Activated T-cell treated with anti-CD3 and anti-CD28 coated beads, Interleukin-2, amount 50 U/mL, for 4 hours (primary cell): ENCODE measurements at places on chromosomes 16 and 17. TPM values are rescaled to one million over a fixed set of nuclear protein-coding genes. Genes with fewer than 3 reads are reported as not detected.
A peak's percentile ranks its signal among the peaks of the same experiment; 100 is the strongest.

DNA sequence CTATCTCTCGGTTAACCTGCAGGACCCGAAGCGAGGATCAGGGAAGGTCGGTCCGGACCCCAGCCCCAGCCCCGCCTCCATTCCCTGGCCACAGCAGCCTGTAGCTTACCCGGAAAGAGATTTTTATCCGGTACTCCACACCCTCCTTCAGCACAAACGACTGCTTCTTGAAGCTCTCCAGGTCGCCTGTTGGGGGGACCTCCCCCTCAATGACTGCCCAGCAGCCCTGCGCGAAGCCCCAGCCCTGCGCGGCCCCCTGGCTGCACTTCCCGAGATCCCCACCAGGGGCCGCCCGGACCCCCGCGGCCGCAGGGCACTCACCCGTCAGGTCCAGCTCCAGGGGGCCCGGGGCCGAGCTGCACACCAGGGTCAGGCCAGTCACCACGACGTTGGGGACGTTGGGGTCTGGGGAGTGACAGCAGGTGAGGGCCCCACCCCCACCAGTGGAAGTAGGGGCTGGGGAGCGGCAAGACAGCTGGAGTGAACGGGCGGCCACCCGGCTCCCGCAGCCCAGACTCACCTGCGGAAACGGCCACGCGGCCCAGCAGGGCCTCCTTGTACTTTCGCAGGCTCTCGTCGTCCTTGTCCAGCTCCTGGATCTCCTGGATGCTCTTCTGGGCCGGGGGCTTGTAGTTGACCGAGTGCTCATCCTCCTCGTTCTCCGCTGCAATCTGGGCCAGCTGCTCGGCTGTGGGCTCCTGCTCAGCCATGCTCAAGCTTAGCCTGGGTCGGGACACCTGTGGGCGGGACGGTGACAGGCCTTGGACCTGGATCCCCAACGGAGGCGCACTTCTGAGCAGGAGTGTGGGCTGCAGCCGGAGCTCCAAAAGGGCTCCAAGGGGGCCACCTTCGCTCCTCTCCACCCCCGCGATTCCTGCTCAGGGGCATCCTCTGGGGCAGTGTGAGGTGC, 1.7 kb downstream of the ARHGDIA start:
- no peak for DNase-seq

- no peak for DNase-seq
These were observed 91.8 kb downstream of the ASIC2 start for GRCh38 chr17:33201283-33201682.

DNA sequence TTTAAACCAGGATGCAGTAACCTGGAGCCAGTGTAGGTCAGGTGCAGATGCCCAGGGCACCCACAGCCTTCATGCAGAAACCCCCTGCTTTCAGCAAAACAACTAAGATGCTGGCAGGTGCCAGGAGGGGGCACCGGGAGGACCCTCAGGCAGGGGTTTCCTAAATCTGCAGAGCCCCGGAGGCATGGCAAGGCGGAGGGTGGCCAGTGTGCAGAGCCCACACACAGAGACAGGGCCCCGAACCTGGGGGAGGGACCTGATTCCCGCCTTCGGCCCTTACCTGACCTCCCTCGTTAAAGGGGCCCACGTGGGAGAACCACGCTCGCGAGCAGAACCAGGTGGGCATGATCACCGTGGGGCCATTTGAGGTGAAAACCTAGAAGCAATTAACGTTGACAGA, 114.0 kb upstream of the METRNL start:
- DNase-seq: no peak

DNA sequence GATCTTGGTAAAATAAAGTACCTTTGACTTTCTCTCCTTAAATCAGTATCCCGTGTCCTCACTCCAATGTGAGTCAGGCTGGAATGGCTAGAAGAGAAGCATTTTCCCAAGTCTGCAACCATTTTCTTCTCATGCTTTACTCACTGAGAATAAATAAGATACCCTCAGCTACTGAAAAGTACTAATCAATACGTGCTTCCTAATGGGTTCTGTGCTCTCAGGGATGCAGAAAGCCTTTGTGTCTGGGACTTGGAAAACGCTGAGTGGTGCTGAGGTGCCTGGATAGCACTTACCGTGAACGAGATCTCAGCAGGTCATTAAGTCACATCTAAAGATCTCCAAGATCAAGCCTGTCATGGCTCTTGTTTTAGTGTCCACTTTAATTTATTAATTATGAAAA, 672.3 kb upstream of the C16orf82 start:
- no peak for DNase-seq

DNA sequence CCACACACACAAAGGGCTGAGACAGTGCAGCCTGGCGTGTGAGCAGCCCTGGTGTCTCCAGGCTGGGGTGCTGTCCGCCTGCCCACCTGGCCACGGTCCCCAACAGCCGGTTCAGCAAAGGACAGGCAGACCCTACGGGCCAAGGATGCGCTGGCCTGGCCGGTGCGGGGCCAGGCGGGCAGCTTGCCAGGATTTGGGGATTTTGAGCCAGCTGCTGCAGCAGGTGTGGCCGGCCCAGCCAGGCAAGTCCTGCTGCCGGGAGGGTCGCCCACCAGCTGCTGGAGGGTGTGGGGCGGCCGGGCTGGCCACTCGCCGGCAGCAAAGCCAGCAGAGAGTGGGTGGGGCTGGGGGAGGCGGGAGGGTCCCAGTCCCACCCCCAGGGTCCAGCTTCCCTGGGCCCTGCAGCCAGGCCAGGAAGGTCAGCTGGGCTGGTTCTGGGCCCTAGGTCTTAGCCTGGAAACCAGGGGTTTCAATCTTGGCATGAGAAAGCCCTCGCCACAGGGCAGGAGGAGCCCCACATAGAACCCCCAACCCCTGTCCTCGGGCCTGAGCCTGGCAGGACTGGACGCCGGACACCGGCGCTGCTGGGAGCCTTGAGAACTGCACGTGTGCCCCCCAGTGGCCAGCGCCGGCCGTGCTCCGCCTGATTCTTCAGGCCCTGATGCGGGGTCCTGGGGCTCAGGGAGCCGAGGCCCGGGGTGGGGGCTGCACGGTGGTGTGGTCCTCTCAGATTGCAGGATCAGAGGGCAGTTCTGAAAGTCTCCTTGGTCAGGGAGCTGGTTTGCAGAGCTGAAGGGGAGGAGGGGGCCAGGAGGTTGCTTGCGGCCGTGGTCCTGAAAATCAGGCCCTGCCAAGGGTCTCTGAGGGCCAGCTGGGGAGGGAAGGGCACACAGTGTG, 17.6 kb upstream of the SSTR5 start:
- DNase-seq: peak; percentile 38

GRCh38 chr16:56617212-56618085, 8.1 kb upstream of the MT1E start:
- DNase-seq: no peak

- DNase-seq: no peak
These were observed 231.2 kb downstream of the KATNIP start for GRCh38 chr16:27781195-27781524.

DNA sequence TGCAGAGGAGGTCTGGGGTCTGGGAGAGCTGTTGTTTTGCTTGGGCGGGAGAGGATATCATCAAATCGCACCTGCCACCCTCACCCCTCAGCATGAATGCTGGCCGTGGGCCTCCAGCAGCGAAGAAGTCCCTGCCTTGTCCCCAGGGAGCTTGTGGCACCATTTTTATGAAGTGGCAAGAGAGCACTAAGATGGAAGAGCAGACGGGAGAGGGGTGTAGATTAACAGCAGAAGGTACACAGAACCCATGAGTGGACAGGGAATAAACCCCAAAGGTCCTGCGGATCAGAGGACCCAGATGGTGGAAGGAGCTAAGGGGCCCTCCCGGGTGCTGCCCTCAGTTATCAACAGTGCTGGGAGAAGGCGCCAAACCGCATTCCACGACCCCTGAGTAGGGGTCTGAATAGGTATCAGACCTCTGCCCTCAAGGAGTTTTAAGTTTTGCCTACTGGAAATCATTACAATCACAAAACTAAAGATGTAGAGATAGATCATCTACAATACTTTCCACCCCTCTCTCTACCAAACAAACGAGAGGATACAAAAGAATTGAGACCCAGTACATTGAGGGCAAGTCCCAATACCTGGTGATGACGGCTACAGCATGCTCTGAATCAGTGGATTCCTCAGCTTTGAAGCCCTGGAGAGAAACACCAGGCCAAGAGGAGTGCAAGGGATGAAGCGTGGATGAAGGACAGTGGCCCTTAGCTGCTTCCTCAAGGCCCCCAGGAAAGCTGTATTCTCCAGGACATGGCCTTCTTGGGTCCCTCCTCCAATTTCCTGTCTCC, 60.2 kb downstream of the CCDC182 start:
- no peak for DNase-seq

DNA sequence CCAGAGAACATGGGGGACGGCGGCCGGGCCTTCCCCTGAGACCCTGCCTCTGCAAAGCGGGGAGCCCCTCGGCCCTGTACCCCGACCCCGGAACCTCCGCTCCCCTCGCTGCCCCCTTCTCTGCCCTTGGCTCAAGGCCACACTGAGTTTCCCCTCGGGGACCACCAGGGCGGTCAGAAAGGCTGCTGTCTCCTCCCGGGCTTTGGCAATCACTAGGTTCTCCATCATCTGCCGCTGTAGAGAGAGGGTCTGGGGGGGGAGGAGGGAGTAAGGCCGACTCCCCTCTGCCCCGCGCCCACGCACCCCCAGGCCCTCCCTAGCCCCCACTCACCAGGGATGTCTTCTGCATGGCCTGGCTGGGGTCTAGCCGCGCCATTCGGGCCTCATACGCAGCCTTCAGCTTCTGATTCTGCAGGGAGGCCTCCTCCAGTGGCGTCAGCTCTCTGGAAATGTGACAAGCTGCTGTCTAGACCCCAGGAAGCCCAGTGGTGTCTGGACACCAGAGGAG, 8.4 kb downstream of the VPS9D1 start:
- no peak for DNase-seq

GRCh38 chr17:49746791-49747490, 17.0 kb downstream of the FAM117A start:
- no peak for DNase-seq

DNA sequence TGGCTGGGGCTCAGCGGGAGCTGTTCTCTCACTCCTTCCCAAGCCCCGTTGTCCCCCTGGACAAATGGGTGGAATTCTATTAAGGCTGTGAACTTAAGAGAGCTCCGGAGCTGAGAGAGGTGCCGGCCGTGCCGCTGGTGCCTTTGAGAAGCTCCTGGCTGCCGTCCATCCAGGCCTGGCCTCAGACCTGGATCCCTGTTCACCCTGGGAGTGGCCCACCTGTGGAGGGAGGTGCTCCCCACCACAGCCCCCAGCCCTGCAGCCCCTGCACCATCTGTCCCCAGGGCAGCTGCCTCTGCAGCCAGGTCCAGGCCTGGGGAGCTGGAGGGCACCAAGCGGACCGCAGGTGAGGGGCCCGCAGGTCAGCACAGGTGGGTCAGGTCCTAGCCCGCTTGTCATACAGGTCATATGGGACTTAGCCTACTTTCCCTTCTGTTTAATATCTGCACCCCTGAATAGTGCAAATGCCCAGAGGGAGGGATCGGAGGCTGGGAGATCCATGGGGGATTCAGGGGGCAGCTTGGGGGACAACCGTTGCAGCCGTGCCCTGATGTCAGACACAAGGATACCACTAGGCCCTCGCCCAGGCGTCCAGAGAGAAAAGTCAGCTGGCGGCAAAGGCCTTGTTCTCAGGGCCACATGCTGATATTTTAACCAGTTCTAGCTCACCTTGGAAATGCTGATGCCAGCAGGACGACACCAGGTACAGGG, 15.2 kb upstream of the METRNL start:
- DNase-seq: peak; percentile 3

- no peak for DNase-seq
These were observed 178.2 kb downstream of the SALL1 start for GRCh38 chr16:50972876-50973275.

GRCh38 chr17:29054835-29055234, 11.9 kb downstream of the PIPOX start:
- no peak for DNase-seq

DNA sequence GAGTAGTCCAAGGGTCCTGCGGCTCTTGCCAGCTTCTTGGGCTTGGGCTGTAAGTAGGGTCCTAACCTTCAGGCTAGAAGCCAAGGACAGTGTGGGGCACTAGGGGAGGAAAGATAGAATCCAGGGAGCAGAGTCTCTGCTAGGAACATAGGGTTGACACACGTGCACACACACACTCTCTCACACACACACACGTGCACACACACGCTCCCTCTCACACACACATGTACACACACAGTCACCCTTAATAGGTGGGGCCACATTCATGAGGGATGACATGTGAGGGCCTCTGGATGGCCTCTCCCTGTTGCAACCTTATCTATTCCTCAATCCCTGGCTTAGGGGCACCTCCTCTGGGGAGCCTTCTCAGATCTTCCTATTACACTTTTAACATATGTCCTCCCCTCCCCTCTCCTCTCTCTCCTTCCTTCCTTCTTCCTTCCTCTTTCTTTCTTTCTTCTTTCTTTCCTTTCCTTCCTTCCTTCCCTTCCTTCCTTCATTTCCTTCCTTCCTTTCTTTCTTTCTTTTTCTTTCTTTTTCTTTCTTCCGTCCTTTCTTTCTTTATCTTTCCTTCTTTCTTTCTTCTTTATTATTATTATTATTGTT, 3.1 kb downstream of the EPX start:
- DNase-seq: no peak

GRCh38 chr17:37787055-37787757, 42.3 kb upstream of the HNF1B start:
- DNase-seq: no peak

DNA sequence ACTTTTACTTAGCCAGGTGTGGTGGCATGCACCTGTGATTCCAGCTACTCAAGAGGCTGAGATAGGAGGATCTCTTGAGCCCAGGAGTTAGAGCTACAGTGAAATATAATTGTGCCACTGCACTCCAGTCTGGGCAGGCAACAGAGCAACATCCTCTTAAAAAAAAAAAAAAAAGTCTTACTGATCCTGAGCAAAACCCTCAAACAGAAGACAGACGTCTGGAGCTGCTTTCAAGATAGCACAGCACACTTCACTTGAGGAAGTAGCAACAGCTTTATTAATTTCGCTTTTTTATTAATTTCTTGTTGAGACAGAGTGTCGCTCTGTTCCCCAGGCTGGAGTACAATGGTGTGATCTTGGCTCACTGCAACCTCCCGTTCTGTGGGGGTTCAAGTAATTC, 10.2 kb upstream of the GGA2 start:
- DNase-seq: no peak

GRCh38 chr17:49521471-49522356, 26.6 kb downstream of the NGFR start:
- no peak for DNase-seq

Gene AHSP
- total RNA-seq: not detected

Gene SPN
- 41.0 TPM for total RNA-seq

Gene TNFSF12
- total RNA-seq: 6.1 TPM

Gene PRSS33
- total RNA-seq: 0.13 TPM

Gene HOXB6
- total RNA-seq: not detected

Gene KRT222
- not detected for total RNA-seq

Gene LPCAT2
- 0.79 TPM for total RNA-seq

Gene CHTF18
- total RNA-seq: 138 TPM

Gene CTRB1
- 3.4 TPM for total RNA-seq

Gene CCL3
- total RNA-seq: 341 TPM

Gene STX1B
- 0.69 TPM for total RNA-seq

Gene SLC47A1
- 0.58 TPM for total RNA-seq

Gene EIF3CL
- total RNA-seq: 236 TPM
